Thyroid gland (tissue), 4 donors: ENCODE measurements at places on chromosomes 12 and 14.

DNA sequence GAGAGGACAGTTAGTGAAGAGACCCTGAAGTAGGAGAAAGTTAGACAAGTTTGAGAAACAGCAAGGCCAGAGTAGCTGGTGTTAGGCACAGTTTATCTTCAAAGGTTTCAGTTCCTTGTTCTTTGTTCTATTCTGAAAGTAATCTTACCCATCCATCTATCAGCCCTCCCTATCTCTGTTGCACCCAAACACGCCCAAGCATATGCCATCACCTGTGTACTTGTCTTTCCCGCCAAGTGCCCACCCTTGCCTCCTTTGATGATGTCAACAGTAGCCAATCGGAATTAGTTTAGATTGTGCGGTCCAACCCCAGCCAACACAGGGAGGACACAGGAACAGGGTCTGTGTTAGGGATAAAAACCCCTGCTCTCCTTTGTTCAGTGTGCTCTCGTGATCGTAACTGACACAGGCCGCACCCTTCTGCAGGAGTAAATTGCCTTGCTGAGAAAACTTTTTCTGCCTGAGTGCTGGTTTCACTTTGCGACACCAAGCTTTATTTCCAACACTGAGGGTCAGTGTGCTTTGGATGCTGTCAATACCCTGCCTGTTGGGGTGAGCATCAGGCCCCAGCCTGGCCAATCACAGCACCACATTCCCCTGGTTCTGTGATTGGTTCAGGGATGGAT is 4.7 kb upstream of the TMEM229B start:
- no peak for DNase-seq

DNA sequence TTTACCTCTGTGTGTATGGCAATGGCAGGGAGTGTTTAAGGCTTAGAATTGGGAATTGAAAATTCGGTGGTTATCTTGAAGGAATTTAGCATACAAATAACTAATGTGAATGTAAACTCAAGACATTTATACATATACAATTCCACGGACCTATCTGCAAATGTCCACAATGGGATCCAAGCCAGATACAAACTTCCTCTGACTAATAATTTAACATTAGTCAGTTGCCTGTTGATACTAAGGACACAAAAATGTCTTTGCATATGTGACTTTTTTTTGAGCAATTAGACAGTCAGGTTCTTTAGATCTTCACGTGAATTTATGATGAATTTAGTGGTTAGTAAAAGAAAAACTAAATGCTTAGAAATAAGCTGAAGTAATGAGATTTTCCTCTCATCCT is 40.5 kb downstream of the ESR2 start:
- no peak for DNase-seq

GRCh38 chr12:6529291-6529737 is 5.0 kb upstream of the GAPDH start:
- DNase-seq = no peak

GRCh38 chr14:99602054-99602787 is 1.8 kb downstream of the CCDC85C start:
- DNase-seq = peak; percentile 78

GRCh38 chr14:61479746-61480502 is 158.5 kb downstream of the PRKCH start:
- no peak for DNase-seq
